ENCODE measurements at places on chromosomes 6 and 20. TPM values are rescaled to one million over a fixed set of nuclear protein-coding genes. Genes with fewer than 3 reads are reported as not detected.

GRCh38 chr6:25370178-25371036, 91.2 kb downstream of the CARMIL1 start:
- no peak for DNase-seq

Gene SNAP91
- polyA plus RNA-seq: not detected

Gene VAPB
- 37.0 TPM for polyA plus RNA-seq

Gene EMILIN3
- polyA plus RNA-seq: 0.11 TPM

GRCh38 chr6:55069132-55069781, 105.1 kb upstream of the HCRTR2 start:
- peak; percentile 72 for DNase-seq

All from GM23248 (cell line).